ENCODE measurements at places on chromosomes 2 and 18.

GRCh38 chr2:152468899-152469692, 134.1 kb downstream of the FMNL2 start:
- no peak overlapping the region for H3K4me3 ChIP-seq
- DNase-seq: no peak
- H3K36me3 ChIP-seq: no peaks in the 10 kb centered on the region
- H3K27me3 ChIP-seq: no peaks in the 10 kb centered on the region
- H3K4me1 ChIP-seq: peaks cover 5% of the 10 kb centered on the region

DNA sequence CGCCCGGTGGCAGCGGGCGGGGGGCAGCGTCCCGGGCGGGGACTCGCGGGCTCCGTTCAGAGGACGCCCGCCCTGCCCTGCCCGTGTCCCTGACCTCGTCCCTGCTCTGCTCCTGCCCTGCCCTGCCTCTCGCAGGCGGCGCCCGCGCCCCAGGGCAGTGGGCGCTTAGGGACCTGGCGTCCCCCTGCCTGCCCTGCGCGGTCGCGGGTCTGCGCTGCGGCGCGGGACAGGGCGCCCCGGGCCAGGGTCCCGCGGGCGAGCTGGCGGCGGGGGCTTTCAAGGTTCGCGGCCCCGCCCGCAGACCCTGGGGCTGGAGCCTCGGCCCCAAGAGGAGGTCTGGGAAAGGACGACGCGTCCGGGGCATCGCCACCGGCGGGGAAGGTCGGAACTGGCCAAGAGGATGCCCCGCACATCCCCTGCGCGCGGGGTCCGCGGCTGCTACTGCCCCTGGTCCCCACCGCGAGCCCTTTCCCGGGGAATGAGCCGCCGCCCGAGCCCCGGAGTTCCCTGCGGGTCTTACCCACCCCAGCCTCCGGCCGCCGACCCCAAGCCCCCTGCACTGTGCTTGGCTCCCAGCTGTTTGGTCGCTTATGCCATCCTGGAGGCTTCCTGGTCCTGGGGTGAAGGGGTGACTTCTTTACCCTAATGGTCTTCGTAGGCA, 679 bp downstream of the RNF144A start:
- peak; percentile 55 for DNase-seq
- H3K4me3 ChIP-seq: peak overlapping the region; percentile 90
- peaks cover 12% of the 10 kb centered on the region for H3K4me1 ChIP-seq
- H3K36me3 ChIP-seq: no peaks in the 10 kb centered on the region

GRCh38 chr2:19868701-19869580, 32.8 kb downstream of the TTC32 start:
- peak overlapping the region; percentile 42 for H3K4me3 ChIP-seq
- DNase-seq: peak; percentile 45
- H3K36me3 ChIP-seq: no peaks in the 10 kb centered on the region
- peaks cover 13% of the 10 kb centered on the region for H3K27me3 ChIP-seq
- peaks cover 3% of the 10 kb centered on the region for H3K4me1 ChIP-seq

- no peaks in the 10 kb centered on the region for H3K27me3 ChIP-seq
- no peaks in the 10 kb centered on the region for H3K36me3 ChIP-seq
- H3K4me3 ChIP-seq: no peak overlapping the region
- H3K27ac ChIP-seq: no peak overlapping the region
- DNase-seq: no peak
Observed at GRCh38 chr2:158907926-158908456, 60.4 kb upstream of the TANC1 start.

- DNase-seq: no peak
- no peak overlapping the region for H3K27ac ChIP-seq
- H3K4me3 ChIP-seq: no peak overlapping the region
- H3K4me1 ChIP-seq: no peaks in the 10 kb centered on the region
- no peaks in the 10 kb centered on the region for H3K27me3 ChIP-seq
Observed at GRCh38 chr18:13409026-13409425, 190.5 kb downstream of the LDLRAD4 start.

DNA sequence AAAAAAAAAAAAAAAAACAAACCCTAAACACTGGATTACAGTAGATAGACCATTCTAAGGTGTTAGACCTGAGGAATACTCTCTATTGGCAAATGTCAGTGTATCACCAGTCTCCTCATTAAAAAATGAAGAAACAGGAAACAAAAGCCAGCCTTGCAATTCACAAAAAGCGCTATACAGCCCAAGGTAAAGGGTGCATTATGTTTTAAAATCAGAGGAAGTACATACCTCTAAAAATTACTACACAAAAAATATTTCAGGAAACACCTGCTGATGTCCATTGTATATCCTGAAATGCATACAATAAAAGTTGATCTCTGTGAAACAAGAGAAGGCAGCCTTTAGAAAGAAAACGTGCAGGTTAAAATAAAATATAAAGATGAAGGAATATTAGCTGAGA, 54.9 kb upstream of the TSPYL6 start:
- no peak for DNase-seq
- H3K36me3 ChIP-seq: no peaks in the 10 kb centered on the region

GRCh38 chr2:72141881-72142451, 5.7 kb downstream of the CYP26B1 start:
- H3K36me3 ChIP-seq: no peaks in the 10 kb centered on the region
- H3K27ac ChIP-seq: no peak overlapping the region
- H3K4me3 ChIP-seq: no peak overlapping the region
- H3K4me1 ChIP-seq: peaks cover 32% of the 10 kb centered on the region
- peaks cover 43% of the 10 kb centered on the region for H3K27me3 ChIP-seq

DNA sequence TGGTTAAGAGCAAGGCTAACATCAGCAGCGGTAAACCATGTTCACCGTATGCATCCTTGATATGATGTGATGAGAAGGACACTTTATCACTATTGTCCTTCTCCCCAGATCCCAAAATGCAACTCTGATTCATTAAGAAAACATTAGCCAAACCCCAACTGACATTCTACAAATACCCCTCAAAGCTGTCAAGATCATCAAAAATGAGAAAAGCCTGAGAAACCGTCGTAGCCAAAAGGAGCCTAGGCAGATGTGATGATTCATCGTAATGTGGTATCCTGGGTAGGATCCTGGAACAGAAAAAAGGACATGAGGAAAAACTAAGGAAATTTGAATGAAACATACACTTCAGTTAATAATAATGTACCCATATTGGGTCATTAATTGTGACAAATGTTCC, 67.3 kb upstream of the ST6GAL2 start:
- no peak for DNase-seq
- H3K27me3 ChIP-seq: no peaks in the 10 kb centered on the region
- H3K36me3 ChIP-seq: no peaks in the 10 kb centered on the region
- no peak overlapping the region for H3K27ac ChIP-seq
- no peak overlapping the region for H3K4me3 ChIP-seq
- H3K4me1 ChIP-seq: no peaks in the 10 kb centered on the region

DNA sequence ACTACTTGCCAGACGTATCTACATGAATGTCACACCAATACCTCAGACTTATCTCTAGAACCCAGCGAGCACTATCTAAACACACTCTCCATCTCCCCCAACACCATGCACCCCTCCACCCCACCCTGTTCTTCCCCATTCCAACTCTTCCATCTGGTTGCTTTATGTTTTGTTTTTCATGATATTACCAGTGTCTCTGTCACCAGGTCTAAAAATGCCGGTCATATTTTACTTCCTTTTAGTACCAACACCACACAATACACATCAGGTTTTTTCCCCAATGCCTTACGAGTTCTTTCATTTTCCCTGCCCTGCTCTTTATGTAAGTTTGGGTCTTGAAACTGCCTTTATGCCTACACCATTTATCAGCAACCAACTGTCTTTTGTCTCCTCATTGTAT, 10.2 kb upstream of the ITGA4 start:
- H3K27me3 ChIP-seq: no peaks in the 10 kb centered on the region
- DNase-seq: no peak
- H3K4me3 ChIP-seq: no peak overlapping the region
- H3K36me3 ChIP-seq: no peaks in the 10 kb centered on the region

DNA sequence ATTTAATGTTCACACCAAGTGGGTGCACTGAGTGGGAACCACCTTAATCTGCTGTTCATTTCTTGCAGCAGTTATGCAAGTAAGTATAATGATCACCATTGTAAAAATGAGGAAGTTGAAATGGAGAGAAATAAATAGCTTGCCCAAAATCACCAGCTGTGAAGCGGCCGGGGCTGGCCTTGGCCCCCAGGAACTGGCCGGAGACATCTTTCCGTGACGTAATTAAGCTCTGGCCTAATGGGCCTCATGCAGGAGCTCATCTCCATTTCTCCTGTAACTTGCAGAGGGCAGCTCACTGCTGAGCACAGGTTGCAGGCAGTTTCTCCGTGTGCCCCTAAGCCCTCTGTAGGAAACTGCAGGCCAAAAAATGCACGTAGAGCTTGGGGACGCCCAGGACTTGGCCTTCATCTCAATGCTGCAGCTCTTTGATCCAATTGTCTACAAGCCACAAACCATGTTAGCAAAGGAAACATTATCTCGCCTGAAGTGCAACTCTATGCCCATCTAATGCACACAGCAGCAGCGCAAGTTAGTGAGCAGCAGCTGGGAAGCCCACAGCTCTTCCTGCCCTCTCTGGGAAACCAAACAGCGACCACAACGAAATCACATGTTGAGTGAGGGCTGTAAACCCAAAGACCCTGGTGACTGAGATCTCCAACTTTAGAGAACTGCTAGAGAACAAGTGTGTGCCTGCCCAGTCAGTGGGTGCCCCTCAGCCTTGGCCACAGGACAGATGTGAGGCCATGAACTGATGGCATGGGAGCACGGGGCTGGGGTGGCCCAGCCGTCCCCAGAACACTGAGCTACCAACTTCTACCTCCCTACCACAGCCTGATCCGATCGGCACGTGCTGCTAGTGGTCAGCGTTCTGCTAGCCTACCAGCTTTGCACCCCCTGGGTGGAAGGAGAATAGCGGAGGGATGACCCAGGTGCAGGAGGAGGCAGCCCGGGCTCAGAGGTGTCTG, 28.8 kb downstream of the APCDD1 start:
- no peak overlapping the region for H3K4me3 ChIP-seq
- no peak overlapping the region for H3K27ac ChIP-seq
- no peaks in the 10 kb centered on the region for H3K36me3 ChIP-seq
- no peaks in the 10 kb centered on the region for H3K27me3 ChIP-seq

GRCh38 chr2:144504218-144504641, 15.7 kb downstream of the ZEB2 start:
- no peaks in the 10 kb centered on the region for H3K27me3 ChIP-seq
- H3K4me1 ChIP-seq: peaks cover 3% of the 10 kb centered on the region
- no peak overlapping the region for H3K27ac ChIP-seq
- H3K4me3 ChIP-seq: no peak overlapping the region
- DNase-seq: no peak

- H3K36me3 ChIP-seq: no peaks in the 10 kb centered on the region
- no peaks in the 10 kb centered on the region for H3K27me3 ChIP-seq
- H3K27ac ChIP-seq: no peak overlapping the region
- DNase-seq: no peak
- H3K4me1 ChIP-seq: peaks cover 16% of the 10 kb centered on the region
Observed at GRCh38 chr18:44683556-44683955, 2.9 kb downstream of the SETBP1 start.

- DNase-seq: no peak
- H3K27me3 ChIP-seq: no peaks in the 10 kb centered on the region
- H3K4me3 ChIP-seq: no peak overlapping the region
- no peak overlapping the region for H3K27ac ChIP-seq
- no peaks in the 10 kb centered on the region for H3K36me3 ChIP-seq
Observed at GRCh38 chr2:12549641-12550040, 167.1 kb upstream of the TRIB2 start.

DNA sequence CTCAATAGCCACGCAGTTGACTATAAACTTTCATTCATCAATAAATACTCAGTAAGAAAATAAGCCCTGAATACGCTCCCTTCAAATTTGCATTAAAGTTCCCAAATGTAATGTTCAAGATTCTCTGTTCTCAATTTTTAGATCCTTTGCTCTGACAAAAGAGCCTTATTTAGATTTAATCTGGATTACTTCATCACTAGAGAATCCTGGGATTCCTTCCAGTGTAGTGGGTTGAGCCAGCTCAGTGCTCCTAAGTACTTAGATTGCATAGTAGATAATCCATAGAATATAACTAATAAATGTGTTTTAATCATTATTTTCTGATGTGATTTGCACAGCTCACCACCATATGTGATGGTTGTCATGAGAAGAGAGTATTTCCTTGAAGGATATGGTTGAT, 1286.2 kb downstream of the SUCLG1 start:
- no peak overlapping the region for H3K27ac ChIP-seq
- no peaks in the 10 kb centered on the region for H3K36me3 ChIP-seq
- DNase-seq: peak; percentile 68
- no peaks in the 10 kb centered on the region for H3K27me3 ChIP-seq

DNA sequence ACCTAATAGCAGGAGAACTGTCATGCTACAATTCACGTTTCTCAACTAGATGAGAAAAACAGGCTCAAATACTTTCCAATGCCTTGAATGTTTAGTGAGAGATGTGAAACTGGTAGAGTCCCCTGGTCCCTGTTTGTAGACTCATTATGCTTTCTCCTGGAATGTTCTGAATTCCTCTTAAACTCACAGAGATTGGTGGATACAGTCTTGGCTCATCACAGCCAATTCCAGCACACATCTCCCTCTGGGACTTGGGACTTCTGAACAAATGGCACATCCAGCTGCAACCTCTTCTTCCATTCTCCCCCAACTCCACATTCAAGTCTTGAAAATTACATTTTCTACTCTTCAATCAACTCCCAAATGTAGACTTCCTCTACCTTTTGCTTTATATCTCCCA, 58.4 kb upstream of the NT5C1B start:
- no peak overlapping the region for H3K4me3 ChIP-seq
- H3K27ac ChIP-seq: no peak overlapping the region
- DNase-seq: no peak
- H3K27me3 ChIP-seq: no peaks in the 10 kb centered on the region
- H3K4me1 ChIP-seq: no peaks in the 10 kb centered on the region

DNA sequence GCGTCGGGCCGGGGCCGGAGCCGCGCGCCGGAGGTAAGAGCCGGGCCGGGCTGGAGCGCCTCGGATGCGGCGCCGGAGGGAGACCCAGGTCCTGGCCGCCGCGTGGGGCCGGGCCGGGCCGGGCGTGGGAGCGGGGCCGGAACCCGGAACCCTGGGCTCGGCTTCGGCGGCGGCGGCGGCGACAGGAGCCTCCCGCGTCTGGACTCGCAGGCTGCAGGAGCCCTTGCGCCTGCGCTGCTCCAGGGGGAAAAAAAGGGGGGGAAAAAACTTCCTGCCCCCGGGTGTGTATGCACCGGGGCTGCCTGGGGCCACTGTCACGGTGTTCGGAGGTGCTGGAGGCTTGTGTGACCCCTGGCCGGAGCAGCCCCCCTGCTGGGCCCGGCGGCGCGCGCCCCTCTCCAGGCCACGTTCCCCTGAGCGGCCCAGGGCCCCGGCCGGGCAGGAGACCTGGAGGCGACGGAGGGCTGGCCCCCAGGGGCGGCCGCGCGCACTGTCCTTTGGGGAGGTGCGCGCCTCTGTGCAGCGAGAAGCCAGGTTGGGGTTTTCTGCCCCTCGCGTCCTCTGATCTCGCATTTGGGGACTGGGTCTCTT, 864 bp downstream of the KLHL29 start:
- H3K4me1 ChIP-seq: peaks cover 10% of the 10 kb centered on the region
- H3K27ac ChIP-seq: no peak overlapping the region
- peaks cover 19% of the 10 kb centered on the region for H3K27me3 ChIP-seq
- no peak for DNase-seq

Measured in trophoblast cell (in vitro differentiated cells and primary cell).